ENCODE measurements at places on chromosomes 6 and 20.

GRCh38 chr6:121157906-121158305 lies 176.4 kb downstream of the TBC1D32 start:
- no peak for DNase-seq

GRCh38 chr6:15504040-15504495 lies 158.8 kb downstream of the DTNBP1 start:
- no peak for DNase-seq

DNA sequence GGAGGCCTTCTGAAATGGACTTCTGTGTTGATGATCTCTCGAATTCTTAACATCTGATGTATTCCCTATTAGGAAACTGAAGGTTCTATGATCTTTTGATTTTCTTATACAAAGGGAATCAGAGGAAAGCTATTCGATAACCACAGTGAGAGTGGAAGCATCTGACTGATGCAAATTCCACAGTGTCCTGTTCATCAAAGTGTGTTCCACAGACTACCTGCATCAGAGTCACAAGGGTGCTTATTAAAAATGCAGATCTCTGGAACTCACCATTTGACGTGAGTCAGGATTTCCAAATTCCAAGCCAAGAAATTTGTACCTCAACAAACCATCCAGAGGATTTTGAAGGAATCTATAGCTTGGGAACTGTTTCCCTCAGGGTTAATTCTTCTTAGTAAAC lies 4.4 kb upstream of the MEP1A start:
- no peak for DNase-seq

GRCh38 chr20:36299459-36299858 lies 6.7 kb upstream of the DLGAP4 start:
- DNase-seq: no peak

All from stimulated activated CD4-positive, alpha-beta T cell treated with anti-CD3 and anti-CD28 coated beads, Interleukin-15, amount 100 ng/mL, for 48 hours (primary cell).